Activated CD4-positive, alpha-beta T cell treated with anti-CD3 and anti-CD28 coated beads, Interleukin-2, Interleukin-4, amounts not matched to agents 100 ng/mL and 50 ng/mL, durations not matched to agents 16 hours and 8 hours (primary cell): ENCODE measurements at places on chromosomes 12 and 14.
A peak's percentile ranks its signal among the peaks of the same experiment; 100 is the strongest.

DNA sequence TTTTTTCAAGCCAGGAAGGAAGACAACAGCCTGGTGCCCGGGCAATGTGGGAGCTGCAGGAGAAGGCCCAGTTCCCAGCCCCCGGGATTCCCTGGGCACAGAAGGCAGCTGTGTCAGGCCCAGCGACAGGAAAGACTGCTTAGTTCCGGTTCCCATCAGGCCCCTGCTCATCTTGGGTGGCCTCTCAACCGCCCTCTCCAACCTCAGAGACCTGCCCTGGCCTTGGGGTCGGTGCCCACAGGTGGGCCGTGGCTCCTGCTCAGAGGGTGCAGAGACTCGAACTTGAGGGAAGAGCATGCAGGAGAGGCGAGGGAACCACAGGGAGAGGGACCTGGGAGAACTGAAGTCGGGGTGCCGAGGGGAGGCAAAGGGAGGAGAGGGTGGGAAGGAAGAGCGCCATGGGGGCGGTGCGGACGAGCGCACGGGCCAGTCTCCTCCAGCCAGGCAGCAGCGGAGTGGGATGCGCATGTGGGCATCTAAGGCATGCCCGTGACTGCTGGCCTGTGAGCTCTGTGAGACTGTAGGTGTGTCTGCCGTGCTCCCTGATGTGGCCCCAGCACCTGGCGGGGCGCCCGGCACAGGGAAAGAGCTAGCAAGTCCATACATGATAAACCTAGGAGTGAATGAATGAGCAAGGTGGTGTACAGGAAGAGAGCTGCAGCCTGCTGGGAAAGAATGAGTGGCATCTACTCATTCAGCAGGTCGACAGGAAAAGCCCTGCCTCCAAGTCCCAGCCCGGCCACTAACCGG lies 42.7 kb downstream of the SSH1 start:
- no peak for DNase-seq

- DNase-seq: no peak
These were observed 3.5 kb downstream of the SLC15A4 start for GRCh38 chr12:128820253-128820652.

DNA sequence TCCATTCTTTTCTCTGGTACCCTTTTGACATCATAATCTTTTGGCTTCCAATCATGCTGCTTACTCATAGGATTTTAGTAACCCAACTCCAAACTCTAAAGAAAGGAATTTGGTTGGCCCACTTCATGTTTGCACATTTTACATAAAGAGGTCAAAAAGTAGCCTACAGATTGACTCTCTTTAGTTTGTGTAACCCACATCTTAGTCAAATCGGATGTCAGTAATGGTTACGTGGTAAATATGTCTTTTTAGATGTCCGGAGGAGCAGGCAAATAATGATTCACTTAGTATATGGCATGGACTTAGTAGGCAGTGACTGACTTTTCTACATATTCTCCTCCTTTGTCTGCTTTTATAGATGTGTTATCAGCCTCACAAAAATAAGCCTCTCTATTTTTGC lies 711.6 kb upstream of the FOXG1 start:
- DNase-seq: no peak

- DNase-seq: no peak
These were observed at the start of gene WIF1 for GRCh38 chr12:65121049-65121955. Gene WIF1, minus strand, starts transcription at chr12:65121305. Its CDS starts 114 bp downstream, at chr12:65121191.

DNA sequence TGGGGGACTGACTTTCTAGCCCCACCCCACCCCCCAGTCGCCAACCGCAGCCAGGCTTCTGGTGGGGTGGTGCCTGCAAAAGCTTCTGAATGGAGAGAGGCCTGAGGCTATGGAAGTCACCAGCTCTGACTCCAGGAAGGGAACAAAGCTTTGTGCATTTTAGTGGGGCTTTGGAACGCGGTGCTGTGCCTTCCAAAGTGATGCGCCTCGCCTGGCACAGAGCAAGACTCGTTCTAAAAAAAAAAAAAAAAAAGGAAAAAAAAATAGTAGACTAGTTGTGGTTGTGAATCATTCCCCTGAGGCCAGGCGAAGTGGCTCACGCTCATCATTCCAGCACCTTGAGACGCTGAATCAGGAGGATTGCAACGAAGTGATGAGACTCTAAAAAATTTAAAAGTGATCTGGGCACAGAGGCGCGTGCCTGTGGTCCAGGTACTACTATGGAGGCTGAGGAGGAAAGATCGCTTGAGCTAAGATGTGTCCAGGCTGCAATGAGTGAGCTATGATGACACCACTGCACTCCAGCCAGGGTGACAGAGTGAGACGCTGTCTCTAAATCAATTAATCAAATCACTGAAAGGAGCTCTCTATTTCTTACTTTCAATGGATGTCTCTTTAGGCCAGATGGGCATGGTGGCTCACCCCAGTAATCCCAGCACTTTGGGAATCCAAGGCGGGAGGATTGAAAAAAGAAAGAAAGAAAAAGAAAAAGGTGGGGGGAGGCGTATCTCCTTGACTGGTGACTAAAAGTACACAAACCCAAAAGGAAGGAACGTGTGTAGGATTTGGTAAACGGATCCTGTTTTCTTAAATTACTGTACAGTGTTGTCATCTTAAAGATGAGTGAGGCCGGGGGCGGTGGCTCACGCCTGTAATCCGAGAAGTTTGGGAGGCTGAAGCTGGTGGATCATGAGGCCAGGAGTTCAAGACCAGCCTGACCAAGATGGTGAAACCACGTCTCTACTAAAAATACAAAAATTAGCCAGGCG lies 259.6 kb upstream of the ALG10B start:
- DNase-seq: no peak

DNA sequence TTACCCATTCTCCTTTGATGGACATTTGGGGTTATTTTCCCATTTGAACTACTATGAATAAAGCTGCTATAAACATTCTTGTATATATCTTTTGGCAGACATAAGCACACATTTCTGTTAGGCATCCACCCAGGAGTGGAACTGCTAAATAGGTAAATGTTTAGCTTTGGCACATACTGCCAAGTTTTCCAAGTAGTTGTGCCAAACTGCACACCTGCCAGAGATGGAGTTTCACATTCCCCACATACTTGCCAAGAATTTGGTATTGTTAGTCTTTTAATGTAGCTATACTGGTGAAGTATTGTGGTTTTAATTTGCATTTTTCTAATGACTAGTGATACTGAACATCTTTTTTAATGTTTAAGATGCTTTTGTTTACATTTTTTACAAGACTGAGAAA lies 201.0 kb downstream of the GXYLT1 start:
- no peak for DNase-seq

DNA sequence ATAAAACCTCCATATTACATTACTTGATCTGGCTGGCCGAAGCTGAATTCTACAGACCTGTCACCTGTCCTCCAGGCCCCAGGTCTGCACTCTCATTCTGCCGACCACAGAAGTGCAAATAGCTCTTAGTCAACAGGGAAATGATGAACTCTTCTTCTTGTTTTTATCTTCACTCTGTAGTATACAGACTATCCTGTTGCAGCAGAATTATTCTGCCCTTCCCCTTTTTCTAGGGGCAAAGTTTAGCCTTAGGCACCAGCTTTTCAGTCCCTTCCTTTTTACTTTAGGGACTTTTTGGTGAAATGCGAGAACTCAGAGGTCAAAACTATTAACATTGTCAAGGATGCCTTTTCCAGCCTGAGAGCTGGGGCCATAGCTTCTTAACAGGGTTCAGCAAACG lies 229.6 kb upstream of the EGLN3 start:
- DNase-seq: no peak

GRCh38 chr14:56221382-56222128 lies 103.3 kb downstream of the PELI2 start:
- no peak for DNase-seq

DNA sequence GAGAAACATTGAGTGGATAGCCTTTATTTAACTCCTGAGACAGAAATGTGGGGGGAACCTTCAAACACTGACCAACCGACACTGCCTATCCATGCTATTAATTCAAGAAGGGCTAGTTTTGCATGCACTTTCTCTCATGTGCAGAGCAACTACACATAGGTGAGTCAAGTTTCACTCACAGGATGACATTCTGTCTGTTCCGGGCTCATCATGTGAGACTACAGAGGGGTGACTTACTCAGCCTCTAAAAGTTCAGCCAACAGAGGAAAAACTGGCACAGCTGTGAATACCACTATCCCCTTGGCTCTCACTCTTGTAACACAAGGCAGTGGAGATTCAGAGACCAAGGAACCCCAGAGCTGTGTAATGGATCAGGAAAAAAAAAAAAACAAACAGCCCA lies 13.3 kb downstream of the BEST3 start:
- peak; percentile 7 for DNase-seq

DNA sequence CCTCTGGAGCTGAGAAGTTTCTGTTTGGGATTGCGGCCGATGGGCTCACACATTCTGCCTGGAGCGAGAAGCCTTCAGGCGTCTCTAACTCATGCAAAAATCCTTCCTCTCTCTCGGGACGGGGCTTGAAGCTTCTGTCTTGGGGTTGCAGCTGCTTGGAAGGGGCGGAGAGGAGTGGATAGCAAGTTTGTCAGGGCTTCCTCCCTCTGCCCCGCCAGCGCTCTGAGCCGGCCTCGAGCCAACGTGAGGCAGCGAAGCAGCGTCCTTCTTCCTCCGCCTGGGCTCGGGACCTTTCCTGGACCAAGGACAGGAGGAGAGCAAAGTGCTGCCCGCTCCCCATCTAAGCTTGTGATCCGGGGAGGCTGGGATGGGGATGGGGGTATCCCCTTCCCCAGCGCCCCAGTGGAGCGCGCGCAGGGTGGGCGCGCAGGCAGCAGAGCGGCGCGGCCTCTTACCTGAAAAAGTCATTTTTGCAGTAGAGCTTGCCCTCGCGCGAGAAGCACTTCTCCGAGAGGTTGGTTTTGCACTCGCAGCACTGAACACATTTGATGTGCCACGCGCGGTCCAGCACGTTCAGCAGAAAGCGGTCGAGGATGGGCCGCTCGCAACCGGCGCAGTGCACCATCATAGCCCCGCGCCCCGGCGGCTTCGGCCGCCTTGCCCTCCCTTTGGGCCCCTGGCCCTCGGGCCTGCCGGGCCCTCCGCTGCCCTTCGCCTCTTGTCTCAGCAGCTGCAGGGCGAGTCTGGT lies 626 bp downstream of the LHX5 start:
- DNase-seq: no peak

GRCh38 chr14:85342858-85343607 lies 186.9 kb upstream of the FLRT2 start:
- DNase-seq: no peak

DNA sequence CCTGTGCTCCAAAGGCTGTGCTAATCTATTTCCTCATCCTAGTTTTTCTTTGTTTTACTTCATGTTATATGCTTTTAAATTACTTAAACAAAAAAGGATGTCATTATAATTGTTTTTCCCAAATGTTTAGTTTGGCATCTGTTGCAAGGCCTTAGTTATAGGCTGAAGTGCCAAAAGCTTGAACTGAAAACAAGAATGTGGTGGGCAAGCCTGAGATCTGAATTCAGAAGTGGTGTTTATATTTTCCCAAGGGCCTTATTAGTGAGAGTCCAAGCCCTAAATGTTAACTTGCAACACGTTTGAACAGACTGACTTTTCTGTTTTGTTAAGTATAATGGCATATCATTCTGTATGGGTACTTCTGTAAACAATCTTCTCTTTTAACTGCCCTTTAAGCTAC lies 326.8 kb downstream of the CCDC91 start:
- no peak for DNase-seq
